ENCODE measurements at places on chromosomes 7 and 10.

DNA sequence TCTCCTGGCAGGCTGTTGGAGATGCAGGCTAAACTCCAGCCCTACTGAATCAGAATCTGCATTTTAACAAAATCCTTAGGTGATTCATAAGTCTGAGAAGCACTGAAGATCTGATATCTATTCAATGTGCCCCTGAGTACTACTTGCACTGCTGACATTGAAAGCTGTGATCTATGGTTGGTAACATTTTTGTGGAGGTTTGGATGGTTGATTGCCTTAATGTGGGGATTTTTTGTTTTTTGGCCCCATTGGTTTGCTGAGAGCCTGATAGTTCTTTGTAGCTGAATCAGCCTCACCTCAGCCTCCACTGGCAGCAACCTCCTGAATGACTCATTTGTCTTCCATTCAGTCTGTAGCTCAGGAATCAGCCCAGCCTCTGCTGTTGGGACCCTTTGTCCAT, 14.7 kb upstream of the LRRN3 start:
- no peak for DNase-seq

- no peak for DNase-seq
These were observed 213.5 kb downstream of the PAXIP1 start for GRCh38 chr7:154789404-154789803.

- no peak for DNase-seq
These were observed 28.9 kb downstream of the ZNF25 start for GRCh38 chr10:37947526-37947925.

DNA sequence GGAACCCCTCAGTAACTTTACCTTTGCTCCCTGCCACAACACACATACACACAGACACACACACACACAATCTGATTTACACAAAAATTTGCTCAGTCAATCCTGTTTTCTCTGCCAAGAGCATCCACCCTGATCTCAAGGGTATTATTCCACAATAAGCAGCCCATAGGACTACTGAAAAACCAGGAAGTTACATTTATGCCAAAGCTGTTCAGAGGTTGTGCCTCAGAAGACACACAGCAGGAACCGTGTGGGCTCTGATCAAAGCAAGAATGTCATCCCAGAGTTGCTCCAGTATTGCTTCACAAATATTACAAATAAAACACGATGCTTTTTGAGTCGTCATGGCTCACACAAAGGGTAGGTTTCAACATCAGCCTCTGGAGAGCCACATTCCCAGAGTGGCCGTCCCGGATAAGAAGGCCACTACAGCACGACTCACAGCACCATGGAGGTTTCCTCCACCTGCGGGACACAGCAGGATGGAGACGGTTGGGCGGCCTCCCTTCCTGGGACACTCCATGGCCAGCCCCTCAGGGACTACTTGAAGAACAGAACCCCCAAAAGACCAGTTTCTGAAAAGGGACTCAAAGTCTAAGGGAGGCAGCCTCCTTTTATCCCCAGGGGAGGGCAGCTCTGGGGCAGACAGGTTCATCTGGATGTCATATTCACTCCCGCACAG, 1.6 kb downstream of the AIFM2 start:
- DNase-seq: no peak

- DNase-seq: no peak
These were observed 211.8 kb upstream of the PPP2R2D start for GRCh38 chr10:131689016-131689415.

- no peak for DNase-seq
These were observed 43.1 kb downstream of the BAIAP2L1 start for GRCh38 chr7:98357751-98358161.

DNA sequence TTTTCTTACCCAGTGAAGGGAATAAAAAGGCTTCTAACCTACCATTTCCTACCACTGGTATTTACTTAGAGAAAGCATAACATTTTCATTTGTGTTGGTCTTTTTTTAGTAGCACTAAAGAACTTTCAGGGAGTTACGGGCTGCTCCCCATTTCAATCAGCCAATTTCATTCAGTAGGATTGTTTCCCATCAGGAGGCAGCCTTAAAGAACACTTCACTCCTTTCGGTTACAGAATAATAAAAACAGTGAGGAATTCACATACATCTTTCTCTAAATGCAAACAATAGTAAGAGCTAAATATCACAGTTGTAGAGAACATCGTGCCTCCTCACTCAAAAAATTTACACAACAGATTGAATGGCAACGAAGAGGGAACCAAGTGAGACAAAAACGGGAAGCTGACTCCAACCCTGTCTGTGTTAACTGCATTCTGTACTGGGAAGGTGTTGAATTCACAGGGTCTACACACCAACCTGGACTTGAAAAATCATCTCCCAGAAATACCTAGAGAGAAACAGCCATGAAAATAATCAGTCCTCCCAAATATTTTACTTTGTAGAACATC, 55.5 kb upstream of the ABLIM1 start:
- no peak for DNase-seq

GRCh38 chr10:47166405-47166777, 133.6 kb upstream of the GDF10 start:
- DNase-seq: no peak

DNA sequence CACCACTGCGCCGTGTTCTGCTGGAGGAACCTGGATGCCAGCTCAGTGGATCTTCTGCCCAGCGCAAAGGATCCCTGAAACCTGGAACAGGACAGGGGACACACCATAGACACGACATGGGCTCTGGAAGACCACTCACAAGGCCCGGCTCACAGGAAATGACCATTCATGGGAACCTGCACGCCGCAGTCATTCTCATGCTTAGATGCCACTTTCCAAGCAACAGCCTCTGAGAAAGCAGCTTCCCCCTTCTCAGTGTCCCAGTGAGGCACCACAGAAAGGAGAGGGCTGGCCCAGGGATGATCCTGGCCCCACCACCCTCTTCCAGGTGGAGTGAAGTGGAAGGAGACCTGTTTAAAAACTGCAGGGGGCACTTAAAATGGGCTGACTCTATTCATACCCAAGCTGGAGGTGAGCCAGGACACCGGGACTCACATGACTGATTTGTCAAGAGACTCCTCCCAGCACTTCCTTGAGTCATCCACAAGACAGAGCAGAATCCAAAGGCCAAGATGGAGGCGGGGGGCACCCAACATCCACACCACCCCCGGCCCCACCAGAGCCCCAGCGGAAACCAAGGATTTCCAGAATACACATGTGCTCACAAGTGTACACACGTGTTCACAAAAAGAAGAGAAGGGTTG, 11.2 kb downstream of the CTBP2 start:
- no peak for DNase-seq

GRCh38 chr7:82430500-82431465, 12.8 kb downstream of the CACNA2D1 start:
- no peak for DNase-seq

DNA sequence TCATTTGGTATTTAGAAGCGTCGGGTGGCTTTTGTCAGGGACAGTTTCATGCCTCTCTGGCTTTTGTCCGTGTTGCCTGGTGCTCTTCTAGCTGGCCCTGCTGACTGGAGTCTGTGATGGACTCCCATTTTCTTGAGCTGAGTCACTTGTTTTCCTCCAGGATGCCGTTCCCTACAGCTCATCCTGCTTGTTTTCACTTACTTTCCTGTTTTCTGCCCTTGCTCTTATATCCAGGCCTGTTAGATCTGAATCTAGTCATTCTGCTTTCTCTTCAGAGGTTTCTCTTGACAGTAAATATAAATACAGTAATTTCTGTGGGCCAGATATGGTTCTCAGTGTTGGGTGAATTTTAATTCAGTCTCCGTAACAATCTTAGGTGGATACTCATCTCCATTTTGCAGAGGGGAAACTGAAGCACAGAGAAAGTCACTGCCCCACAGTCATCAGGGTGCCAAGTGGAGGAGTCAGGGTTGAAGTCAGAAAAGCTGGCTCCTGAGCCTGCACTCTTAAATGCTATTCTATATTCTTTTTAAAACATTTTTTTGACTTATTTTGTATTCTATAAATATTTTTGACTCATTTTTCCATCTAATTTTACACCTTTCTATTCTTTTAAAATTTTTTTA, 85.4 kb downstream of the CCNY start:
- no peak for DNase-seq

DNA sequence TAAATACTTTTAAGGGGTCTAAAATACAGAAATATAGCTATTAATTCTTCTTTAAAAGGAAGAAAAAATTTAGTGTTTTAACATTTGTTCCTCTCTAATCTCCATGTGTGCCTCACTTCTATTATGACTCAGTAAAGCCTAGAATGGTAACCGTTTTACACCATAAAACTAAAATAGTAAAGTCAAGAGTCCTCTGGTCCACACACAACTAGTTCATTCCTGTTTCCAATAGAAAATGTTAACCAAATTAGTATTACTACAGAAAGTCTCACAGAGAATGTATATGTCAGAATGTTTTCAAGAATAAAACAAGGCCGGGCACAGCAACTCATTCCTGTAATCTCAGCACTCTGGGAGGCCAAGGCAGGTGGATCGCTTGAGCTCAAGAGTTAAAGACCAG, 55.8 kb downstream of the CNOT4 start:
- no peak for DNase-seq

DNA sequence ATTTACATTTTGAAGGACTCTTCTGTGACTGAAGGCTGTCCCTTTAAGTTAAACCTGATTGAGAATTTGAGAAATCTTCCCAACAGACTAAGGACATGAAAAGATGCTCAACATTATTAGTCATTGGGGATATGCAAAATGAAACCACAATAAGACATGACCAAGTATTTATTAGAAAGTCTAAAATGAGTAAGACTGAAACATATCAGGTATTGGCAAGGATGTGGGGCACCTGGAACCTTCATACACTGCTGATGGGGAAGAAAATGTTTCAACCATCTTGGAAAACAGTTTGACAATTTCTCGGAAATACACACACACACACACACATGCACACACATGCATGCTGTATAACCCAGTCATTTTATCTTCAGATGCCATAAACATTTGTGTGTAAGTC, 132.1 kb upstream of the CDK6 start:
- DNase-seq: no peak

DNA sequence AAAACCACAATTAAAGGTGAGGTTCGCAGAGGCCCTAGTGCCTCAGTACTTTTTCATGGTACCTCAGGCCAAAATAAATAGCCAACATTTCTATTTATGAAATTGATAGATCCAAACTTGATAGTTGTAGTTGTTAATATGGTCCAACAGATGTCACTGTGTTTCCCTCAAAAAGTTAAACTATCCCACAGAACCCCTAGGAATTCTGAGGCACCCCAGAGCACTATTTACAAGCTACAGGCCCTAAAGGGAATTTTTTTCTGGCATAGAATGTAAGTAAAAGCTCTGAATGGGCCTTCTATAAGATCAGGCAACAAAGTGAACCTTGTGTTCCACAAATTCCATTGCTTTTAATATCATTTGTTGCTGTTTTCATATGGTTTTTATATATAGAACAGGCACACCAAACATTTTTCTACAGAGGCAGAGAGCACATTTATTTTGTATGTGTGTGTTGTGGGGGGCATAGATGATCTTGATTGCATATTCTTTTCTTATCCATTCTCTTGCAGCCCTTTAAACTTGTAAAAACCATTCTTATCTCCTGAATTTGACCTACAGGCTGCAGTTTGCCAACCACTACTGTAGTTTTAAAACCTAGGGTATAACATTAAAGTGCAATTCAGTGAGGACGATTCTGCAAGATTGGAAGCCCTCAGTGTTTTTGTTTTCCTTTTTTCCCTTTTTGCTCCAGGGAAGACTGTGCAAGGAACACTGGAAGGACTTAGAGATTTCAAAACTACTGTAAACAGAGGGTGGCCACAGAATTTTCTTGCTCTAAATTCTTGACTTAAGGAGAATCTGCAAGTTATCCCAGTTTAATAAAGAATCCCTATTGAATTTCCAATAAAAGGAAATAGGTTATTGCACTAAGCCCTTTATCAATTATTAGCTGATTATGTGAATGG, 3.5 kb upstream of the ARL4A start:
- DNase-seq: no peak

- no peak for DNase-seq
These were observed 9.5 kb downstream of the SEMA3D start for GRCh38 chr7:85177316-85177715.

DNA sequence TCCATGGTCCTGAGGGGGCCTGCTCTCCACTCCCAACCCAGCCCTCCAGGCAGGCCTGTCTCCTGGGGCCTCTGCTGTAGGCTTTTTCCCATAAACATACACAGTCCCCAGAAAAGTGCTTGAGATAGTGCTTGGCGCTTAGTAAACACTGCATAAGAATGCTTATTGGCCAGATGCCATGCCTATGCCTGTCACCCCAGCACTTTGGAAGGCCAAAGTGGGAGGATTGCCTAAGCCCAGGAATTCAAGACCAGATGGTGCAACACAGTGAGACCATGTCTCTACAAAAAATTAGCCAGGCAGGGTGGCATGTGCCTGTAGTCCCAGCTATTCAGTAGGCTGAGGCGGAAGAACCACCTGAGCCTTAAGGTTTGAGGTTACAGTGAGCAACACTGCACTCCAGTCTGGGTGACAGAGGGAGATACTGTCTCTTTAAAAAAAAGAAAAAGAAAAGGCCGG, 24.6 kb upstream of the ASL start:
- DNase-seq: no peak

GRCh38 chr10:689452-690371, at the start of gene DIP2C:
DIP2C (minus strand) TSS chr10:689668; CDS start chr10:689578, 90 bp downstream.
- DNase-seq: no peak

DNA sequence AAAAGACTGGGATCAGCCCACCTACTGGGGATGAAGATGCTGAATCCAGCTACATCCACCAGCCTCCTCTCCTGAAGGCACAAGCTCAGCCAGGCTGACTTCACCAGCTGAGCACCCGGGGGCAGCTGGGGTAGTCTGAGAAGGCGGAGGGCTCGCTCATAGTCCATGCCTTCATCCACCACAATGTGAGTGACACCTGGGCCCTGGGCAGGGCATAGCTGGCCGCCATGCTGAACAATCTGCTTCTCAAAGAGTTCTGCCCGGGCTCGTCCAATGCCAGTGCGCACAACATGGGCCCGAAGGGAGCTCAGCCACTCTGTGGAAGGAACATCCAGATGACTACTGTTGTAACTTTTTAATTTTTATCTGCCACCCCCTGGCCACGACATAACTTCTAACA, 2.2 kb downstream of the POLL start:
- no peak for DNase-seq

- DNase-seq: no peak
These were observed 114.1 kb upstream of the MACROH2A2 start for GRCh38 chr10:69938541-69938991.

DNA sequence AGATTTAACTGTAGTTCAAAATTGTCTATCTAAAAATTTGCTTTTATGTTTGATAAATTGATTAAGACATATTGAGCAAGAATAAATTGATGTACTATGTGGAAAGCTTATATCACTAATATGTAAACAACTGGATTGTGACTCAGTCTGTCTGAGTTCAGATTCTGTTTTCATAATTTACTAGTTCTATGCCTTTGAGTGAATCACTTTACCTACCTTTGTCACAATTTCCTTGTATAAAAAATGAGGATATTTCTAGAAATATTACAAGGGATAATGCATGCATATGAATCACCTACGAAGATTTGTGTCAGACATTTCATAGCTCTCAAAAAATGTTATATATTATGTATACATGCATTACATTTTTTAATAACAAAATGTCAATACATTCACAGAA, 245.1 kb upstream of the ZWINT start:
- DNase-seq: no peak

- DNase-seq: no peak
These were observed 92.5 kb downstream of the ARL4A start for GRCh38 chr7:12779947-12780346.

GRCh38 chr10:99555825-99556523, 23.2 kb downstream of the NKX2-3 start:
- no peak for DNase-seq

Data from activated naive CD4-positive, alpha-beta T cell treated with anti-CD3 and anti-CD28 coated beads, Interleukin-2, amount 50 U/mL, for 16 hours (primary cell).